Suppressor macrophage treated with lipopolysaccharide for 1 hour (primary cell): ENCODE measurements at places on chromosomes 6 and 20.

DNA sequence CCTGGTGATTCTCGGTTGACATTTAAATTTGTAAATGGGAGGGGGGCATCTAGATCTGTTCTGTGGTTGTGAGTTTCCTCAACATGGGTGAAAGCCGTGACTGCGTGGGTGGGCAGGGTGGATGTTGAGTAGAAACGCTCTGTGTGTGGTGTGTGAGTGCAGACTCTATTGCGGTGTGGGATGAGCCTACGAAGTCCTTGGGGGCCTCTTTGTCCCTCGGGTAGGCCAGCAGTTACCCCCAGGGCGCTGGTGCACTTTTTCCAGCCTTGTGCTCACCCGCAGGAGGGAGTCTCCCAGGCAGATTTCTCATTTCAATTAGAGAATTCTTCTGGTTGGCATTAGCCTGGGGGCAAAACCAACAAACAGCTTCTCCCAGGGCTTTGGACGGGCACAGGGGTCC, 10.6 kb downstream of the TOX2 start:
- no peak for DNase-seq

GRCh38 chr6:86724695-86725094, 212.6 kb upstream of the HTR1E start:
- DNase-seq, result no peak

DNA sequence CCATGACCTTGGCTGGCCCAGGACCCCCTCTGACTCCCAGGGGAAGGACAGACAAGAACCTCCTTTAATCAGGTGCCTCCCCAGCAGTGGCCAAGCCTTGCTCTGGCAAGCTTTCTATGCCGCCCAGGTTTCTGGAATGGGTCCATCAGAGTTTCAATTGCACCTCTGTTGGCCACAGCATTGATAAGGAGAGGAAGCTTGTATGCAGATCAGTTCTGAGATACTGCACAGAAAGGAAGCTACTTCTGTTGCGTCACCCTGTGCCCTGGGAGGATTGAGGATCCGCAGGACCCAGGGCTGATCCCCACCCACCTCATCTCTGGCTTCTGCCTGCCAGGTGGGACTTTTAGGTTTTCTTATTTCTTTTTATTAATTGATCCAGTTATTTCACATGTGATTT, 167.2 kb downstream of the TFAP2C start:
- no peak for DNase-seq

- no peak for DNase-seq
These were observed 26.9 kb downstream of the JPH2 start for GRCh38 chr20:44160133-44160532.

- no peak for DNase-seq
These were observed 33.3 kb downstream of the OTOR start for GRCh38 chr20:16781496-16781895.

- DNase-seq, result no peak
These were observed 608.0 kb downstream of the COL12A1 start for GRCh38 chr6:74597840-74598239.

- peak; percentile 36 for DNase-seq
These were observed 118.3 kb downstream of the KCNQ5 start for GRCh38 chr6:72740135-72740534.

DNA sequence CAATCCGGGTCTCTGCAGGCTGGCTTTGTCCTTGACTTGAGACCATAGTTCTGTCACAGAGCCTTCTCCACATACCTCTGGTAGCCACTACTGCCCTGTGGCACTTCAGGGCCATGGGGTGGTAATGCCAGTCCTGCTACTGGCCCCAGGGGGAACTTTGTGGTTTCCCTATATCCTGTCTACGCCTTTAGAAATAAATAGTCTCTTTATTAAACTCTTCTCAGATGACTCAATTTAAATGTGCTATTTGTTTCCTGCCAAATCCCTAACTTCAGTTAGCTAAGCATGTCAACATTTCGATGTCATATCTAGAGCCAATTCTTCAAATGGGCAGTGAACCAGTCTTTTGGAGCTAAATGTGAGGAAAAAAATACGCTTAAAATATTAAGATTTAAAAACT, 60.1 kb downstream of the SEL1L2 start:
- DNase-seq, result no peak

DNA sequence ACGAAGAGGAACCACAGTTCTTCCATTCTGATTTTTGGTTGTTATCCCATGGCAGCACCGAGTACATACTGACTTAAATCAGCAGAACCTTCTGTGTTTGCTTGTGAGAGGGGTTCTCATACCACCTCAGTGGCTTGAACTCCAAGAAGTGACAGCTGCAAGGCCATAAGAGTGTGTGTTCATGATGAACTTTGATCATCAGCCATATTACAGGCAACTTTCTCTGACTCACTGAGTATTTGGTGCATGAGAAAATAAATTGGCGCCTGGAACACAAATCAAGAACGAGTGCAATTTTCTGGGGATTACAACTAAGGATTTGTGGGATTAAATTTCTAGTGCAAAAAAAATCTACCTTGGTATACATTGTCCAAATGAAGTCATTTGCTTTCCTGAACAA, 68.9 kb downstream of the CYP39A1 start:
- DNase-seq, result no peak

DNA sequence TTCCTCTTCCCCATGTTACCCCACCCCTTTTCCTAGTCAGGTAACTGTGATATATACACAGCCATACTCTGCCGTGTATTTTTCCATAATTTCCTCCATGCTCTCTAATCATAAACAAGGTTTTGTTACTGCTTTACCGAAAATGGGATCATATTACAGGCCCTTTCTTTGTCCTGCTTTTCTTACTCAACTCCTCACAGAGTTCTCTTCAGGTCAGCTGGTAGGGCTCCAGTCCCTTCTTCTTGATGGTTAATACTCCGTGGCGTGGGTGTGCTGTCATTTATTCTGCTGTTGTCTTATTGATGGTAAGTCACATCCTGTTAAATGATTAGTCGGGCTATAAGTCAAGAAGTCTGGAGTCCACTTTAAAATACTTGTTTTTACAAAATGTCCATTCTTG, 24.9 kb upstream of the PI16 start:
- DNase-seq, result no peak

DNA sequence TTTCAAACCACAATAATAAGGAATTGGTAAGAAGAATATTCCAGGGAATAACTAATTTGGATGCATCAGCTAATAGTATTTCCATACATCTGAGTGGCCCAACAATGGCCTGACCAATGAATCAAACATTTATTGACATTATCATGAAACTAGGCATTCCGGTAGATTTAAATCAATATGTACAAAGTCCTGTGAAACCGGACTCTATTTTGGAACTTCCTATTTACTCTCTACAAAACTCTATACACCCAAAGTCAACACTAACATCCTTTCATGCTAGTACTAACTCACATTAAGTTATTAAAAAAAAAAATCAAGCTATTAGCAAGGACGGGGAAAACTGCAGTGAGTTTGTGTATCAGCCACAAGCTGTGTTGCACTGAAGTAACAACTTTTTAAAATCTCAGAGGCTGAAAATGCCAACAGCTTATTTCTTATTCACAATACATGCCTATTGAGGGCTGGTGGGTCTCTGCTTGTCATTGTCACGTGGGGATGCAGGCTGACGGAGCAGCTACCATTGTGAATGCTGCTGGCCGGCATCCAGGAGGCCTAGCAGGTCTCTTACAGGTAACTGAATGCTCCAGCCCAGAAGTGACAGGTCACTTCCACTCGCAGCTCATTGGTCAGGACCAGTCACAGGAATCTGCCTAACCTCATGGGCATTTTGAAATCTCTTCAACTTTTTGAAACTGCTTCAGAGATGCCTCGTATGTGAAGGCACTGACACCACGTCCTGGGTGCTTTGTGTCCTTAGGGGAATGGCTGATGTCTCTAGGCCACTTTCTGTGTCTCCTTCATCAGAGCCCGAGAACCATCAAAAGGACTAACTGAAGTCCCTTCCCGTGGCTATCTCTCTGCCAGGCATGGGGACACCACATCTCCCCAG, 76.3 kb downstream of the SLC22A23 start:
- DNase-seq, result no peak

GRCh38 chr6:46262928-46263706, 92.3 kb upstream of the ENPP5 start:
- no peak for DNase-seq

DNA sequence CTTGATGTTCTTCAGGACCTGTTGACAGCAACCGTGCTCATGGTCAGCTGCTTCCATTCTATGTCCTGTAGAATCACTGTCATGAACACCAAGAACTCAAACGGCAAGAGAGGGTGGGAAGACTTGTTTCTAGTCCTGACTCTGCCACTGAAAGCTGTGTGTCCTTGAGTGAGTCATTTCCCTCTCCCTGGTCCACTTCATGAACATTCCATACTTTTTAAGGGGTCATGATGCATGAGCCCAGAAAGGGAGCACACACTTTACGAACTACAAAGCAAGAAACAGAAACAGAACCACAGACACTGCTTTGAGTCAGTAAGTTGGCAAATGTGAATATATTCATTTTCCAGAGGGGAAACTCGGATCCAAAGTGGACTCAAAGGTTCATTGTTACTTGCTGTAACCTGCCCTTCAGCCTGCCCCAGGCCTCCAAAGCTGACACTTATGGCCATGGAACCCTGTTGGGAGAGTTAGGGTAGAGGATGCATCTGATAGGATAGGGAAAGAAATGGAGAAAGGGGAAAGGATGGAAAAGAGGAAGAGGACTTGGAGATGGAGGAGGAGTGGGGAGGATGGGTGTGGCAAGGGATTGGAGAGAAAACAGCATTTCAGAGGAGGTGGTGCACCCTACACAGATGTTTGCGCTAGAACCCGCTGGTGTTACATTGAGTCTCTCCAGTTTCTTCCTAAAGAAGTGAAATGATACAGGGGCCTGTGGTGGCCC, 129.8 kb downstream of the FOXO3 start:
- DNase-seq, result no peak

DNA sequence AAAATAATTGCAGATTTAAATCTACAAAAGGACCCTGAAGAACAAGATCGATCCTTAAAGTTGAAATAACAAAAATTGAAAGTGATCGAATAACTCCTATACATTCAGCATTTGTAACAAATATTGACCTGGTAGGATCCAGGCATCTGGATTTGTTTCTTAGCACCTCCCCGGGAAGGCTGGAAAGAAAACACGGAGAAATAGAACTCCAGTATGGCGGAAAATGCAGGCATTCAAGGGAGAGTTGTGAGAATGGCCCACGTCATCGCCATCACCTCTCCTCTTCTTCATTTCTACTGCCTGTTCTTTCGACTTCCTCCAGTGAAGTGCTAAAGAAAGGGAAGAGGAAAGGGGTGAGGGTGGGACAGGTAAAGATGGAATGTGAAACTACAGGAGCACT, 242.3 kb upstream of the TFAP2D start:
- no peak for DNase-seq

- DNase-seq, result peak; percentile 9
These were observed 66.6 kb downstream of the CDKAL1 start for GRCh38 chr6:20600831-20601230.

DNA sequence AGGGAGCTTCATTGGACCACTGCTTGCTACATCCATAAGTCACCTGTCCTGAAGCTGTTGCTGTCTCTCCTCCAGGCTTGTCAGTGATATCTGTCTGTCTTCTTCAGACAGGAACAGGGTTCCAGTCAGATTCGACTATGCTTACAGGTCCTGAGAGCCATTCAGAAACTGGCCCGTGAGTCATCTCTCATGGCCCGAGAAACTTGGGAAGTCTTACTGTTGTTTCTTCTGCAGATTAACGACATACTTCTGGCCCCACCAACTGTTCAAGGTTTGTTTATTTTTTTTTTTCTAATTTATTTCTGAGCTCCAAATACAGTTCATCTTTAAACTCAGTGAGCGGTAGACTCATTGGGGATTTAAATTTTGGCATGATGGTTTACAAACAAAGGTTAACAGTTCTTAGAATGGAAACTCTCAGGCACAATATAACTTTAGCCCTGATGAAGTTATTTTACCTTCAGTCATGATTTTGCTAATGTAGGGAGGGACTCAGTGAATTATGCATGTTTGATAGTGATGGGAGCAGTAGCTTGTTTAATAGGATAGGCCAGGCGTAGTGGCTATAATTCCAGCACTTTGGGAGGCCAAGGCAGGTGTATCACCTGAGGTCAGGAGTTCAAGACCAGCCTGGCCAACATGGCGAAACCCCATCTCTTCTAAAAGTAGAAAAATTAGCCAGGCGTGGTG, 24.7 kb downstream of the RALGAPB start:
- no peak for DNase-seq

- no peak for DNase-seq
These were observed 54.3 kb downstream of the PDE7B start for GRCh38 chr6:135905604-135906300.

GRCh38 chr6:155274533-155274932, 10.7 kb downstream of the CLDN20 start:
- no peak for DNase-seq

DNA sequence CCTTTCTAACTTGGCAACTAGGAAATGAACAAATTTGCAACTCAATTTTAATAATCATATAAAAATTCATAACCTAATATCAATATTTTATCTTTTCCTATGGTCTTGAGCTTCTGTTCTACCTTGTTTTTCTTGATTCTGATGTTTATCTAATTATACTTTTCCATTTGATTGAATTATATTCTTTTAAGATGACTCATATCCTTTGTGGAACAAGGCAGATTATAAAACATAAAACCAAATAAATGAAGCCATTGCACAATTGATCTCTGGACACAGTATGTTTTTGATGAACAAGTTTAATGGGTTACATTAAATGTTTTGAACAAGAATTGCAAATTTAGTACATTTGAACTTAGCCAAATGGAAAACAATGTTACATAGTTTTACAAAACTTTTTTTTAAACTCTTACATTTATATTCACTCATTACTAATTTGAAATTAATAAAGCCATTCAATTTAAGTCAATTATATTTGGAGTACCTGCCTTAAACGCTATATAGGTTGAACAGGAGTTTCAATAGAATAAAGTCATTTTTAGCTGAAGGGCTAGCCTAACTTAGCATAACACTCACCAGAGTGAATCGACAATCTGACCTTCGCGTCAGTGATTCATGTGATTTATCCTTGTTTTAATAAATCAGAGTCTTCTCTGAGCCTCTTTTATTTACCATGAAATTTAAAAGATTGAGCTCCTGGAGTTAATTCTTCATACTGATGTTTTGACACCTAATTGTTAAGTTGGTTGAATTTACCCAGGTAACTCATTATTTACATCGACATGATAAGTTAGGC, 3.8 kb downstream of the NCOA7 start:
- no peak for DNase-seq
